GF-D8 (cell line): ENCODE measurements at places on chromosomes 6 and 20.

- no peak for DNase-seq
Observed at GRCh38 chr6:127855542-127856159, 45.2 kb downstream of the THEMIS start.

GRCh38 chr6:69801225-69801624 is 4.4 kb upstream of the LMBRD1 start:
- DNase-seq: no peak

GRCh38 chr6:37116326-37116725 is 53.6 kb upstream of the PIM1 start:
- no peak for DNase-seq

DNA sequence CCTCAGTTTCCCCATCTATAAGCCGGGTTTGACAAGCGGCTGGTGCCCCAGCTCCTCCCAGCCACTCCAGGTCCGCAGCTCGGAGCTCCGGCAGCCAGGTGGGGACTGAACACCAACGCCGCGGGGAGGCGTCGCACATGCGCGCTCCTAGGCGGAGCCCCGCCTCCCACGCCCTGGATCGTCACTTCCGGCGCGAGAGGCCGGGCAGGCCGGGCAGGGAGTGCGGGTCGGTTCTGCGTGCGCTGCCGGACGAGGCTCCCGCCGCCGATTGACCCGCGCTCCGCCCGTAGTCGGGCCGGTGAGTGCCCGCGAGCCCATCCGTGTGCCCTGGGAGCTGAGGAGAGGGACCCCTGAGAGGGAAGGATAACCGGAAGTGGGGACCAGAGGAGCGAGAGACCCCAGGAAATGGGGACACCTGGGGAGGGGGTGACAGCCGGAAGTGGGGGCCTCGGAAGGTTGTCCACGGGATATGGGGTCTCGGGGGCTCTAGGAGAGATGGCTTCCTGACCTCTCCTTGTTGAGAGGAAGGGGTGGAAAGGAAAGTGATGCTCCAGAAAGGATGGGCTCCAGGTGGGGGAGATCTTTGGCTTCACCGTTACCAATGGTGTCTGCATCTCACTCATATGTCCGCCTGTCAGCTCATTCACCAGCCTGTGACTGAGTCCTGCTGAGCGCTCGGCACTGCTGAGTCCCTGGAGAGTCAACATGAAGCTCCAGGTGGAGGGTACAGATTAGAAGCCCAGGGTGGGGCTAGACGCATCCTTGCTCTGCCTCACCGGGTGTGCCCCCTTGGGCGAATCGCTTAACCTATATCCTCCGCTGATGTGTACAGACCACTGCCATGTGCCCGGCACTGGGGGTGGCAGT is at the start of gene TTPAL:
TTPAL (plus strand) TSS at position 181 of the 867 bp plus-strand sequence. CDS start 4,126 bp downstream, outside the sequence.
- peak; percentile 58 for DNase-seq

- DNase-seq: no peak
Observed at GRCh38 chr20:63036291-63036690, 29.5 kb upstream of the BHLHE23 start.

DNA sequence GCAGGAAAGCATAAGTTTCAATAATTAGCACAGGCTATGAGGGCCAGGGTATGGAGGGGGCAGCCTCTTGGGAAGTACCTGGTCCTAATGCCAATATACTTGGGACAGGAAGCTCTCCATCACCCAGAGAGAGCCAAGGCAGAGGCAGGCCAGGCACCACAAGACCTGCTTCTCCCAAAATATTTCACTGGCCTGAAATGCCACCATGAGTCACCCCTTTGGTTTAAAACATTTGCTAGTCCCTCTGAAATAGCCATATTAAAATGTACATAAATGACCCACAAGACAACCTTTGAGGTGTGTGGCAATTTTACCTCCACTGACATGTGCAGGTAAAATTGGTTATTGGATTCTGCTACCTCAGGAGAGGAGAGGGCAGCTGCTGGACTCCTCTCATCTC is 23.4 kb upstream of the SCUBE3 start:
- no peak for DNase-seq

DNA sequence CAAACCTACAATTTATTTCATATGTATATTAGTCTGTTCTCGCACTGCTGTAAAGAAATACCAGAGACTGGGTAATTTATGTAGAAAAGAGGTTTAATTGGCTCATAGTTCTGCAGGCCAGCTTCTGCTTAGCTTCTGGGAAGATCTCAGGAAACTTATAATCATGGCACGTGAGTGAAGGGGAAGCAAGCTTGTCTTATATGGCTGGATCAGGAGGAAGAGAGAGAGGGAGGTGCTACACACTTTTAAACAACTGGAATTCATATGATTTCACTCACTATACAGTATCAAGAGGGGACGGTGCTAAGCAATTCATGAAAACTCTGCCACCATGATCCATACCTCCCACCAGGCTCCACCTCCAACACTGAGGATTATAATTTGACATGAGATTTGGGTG is 29.9 kb downstream of the PHACTR2 start:
- peak; percentile 28 for DNase-seq

GRCh38 chr20:38888059-38888831 is 38.0 kb upstream of the FAM83D start:
- no peak for DNase-seq

DNA sequence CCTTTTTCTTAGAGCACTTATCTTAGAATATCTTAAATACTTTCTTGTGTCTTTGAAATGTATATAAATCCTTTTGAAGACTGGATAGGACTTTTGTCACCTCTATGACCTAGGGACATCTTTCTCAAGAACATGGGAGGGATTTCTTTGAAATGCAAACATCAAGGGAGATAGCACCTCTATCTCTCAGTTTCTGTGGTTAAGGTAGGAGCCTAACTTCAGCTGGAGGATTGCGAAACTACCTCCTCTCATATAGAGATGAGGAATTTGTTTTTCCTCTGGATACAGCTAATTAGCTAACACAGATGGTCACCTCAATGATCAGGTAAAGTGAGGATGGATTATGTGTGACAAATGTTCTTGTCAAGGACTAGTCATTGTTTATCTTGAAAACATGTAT is 631.3 kb upstream of the IMPG1 start:
- no peak for DNase-seq

DNA sequence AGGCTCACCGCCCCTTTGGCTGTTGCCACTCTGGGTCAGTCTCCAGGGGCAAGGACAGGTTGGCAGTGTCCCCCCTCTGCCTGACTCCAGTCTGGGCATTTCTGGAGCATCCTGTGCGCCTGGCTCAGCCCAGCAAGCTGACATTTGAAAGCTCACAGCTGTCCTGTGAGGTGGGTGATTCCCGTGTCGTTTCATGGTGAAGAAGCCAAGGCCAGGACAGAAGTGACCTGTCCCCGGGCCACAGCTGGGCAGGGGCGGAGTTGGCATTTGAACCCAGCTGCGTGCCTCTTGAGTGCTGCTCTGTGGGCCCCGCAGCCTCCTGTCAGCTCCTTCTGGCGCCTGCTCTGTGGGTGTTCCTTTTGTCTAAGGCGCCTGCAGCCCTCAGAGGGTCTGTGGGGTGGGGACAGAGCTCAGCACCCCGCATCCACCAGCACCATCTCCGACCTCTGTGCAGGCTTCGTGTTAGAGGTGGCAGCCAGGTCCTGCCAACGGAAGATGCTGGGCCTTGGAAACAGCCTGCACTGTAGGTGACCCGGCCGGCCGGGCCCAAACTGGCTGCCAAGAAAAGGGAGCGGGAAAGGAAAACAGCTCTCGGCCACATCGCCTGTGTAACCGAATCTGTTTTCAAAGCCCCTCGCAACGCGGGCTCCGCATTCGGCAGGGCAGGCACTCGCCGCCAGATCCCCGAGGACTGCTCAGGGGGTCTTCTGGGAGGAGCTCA is 5.8 kb upstream of the GATA5 start:
- no peak for DNase-seq

- DNase-seq: no peak
Observed at GRCh38 chr6:99349171-99350141, at the start of gene FAXC. Gene FAXC, minus strand, starts transcription at chr6:99349674. Its CDS starts 302 bp downstream, at chr6:99349372.

GRCh38 chr20:62413025-62413570 is 6.0 kb upstream of the CABLES2 start:
- no peak for DNase-seq

GRCh38 chr6:139446138-139446715 is 71.8 kb upstream of the CITED2 start:
- DNase-seq: no peak

DNA sequence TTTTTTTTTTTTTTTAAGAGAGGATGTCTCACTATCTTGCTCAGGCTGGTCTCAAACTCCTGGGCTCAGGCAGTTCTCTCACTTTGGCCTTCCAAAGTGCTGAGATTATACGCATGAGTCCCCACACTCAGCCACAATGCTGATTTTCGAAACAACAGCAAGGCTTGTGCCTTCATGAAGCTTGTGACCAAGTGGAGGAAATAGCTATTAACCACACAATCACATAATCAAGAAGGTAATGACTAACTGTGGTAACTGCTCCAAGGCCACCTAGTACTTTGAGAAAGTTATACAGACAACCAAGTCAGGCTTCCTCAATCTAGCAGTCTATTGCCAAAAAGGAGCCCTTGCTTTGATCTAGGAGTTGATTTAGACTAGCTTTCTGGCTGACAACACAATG is 46.3 kb downstream of the SOD2 start:
- DNase-seq: no peak

DNA sequence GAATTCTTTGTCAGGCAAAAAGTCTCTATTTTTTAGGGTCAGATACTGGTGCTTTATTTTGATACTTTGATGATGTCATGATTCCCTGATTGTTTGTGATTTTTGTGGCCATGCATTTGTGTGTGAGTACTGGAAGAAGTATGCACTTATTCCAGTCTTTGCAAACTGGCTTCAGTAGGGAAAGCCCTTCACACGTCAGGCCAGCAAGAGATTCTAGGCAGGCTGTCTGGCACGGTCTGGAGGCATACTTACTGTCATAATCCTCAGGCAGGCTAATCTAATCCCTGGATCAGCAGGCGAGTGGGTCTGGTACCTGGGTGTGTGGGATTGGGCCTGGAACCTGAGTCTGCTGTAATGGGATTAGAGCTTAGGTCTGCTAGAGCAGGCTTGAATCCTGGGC is 391.8 kb upstream of the MMS22L start:
- no peak for DNase-seq

- no peak for DNase-seq
Observed at GRCh38 chr6:16802071-16802470, 40.8 kb upstream of the ATXN1 start.

DNA sequence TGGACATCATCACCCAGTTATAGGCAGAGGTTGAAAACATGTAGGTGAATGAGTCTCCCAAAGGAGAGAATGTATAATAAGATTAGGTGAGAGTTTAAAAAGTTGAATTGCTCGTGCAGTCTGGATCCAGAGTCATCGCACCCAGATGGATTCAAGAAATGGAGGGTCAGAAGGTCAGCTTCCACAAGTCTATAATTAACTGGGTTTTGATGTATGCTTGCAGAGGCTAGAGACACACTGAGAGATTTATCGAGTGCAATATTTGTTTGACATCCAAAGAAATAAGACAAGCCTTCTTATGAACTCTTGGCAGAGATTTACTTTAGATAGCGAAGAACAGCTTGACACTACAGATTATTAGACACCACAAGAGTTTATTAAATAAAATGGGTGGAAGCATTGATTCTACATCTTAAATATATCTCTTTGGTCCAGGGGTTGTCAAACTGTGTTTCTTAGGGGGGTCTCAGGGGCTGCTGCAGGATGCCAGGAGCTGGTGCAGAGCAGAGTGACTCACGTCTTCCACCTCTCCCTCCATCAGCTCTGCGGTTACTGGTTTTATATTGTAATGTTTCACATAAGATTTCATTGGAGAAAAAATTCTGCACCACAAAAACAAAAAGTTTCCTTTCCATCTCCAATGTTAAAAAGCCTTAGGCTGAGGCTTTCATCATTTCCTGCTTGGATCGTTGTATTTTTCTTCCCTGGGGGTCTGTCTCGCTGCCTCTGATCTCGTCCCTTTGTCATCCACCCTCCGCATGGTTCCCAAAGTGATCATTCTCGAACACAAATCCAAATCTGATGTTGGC is 176.2 kb upstream of the AHI1 start:
- no peak for DNase-seq

DNA sequence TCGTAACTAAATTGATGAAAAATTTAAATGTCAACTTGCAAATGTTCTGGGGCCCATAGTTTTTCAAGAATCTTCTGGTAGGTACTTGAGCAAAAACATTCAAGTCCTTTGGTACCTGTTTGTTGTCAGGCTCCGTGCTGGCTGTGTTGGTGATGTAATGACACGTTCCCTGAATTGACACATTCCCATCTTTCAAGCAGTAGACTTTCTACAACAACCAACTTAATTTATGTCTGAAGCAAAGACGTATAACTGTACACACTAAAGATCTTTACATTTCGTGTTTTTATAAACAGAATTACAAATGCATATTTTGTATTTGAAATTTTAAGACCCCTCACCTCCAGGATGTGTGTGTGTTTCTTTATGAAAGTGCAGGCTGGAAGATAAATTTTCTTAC is 49.5 kb downstream of the NCOA3 start:
- no peak for DNase-seq

DNA sequence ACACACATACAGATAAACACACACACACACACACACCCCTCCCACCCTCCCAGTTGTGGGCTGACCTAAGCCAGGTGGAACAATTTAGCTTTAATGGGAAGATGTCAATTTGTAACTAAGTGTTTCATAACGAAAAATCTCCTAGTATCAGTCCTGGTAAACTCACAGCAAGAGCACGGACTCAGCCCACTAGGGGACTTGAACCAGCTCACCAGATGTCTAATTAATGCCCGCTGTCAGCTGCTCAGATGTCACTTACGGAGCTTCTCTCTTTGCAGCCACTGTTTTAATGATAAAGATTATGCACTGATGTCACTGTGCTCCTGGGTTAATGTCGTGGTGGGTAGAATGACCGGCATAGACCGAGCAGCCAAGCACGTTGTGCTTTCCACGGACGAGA is 116.6 kb upstream of the INSM1 start:
- DNase-seq: no peak

GRCh38 chr6:21414065-21414464 is 179.5 kb upstream of the SOX4 start:
- DNase-seq: no peak

DNA sequence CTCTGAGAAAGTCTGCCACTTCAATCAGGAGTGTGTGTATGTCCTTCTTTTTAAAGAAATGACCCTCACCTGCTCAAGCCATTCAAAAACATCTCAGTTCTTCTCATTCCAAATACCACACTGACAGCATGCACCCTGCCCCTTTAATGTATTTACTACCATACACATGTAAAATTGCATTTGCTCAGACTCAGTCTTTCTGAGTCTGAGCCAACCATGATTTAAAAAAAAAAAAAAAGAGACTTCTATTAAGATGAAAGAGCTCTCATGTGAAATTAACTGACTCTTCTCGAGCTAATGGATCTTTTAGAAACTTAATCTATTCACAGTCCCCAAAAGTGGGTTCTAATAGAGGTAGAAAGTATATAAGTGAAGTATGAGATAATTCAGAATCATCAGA is 1.4 kb upstream of the FILIP1 start:
- no peak for DNase-seq

GRCh38 chr6:25329161-25329817 is 50.1 kb downstream of the CARMIL1 start:
- DNase-seq: no peak

DNA sequence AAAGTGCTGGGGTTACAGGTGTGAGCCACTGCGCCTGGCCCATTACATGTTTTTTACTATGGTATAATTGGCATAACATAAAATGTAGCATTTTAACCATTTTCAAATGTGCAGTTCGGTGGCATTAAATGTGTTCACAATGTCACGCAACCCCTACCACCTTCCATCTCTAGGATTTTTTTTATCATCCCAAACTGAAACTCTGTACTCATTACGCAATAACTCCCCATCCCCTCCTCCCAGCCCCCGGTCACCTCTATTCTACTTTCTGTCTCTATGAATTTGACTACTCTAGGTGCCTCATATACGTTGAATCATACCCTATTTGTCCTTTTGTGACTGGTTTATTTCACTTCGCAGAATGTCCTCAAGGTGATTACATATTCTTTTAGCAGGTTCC is 233.1 kb upstream of the ARID1B start:
- no peak for DNase-seq
